Substantia nigra (tissue), 51 donors: ENCODE measurements at places on chromosomes 3 and 15.

GRCh38 chr3:131091768-131092167, 65.1 kb downstream of the NEK11 start:
- DNase-seq: no peak

DNA sequence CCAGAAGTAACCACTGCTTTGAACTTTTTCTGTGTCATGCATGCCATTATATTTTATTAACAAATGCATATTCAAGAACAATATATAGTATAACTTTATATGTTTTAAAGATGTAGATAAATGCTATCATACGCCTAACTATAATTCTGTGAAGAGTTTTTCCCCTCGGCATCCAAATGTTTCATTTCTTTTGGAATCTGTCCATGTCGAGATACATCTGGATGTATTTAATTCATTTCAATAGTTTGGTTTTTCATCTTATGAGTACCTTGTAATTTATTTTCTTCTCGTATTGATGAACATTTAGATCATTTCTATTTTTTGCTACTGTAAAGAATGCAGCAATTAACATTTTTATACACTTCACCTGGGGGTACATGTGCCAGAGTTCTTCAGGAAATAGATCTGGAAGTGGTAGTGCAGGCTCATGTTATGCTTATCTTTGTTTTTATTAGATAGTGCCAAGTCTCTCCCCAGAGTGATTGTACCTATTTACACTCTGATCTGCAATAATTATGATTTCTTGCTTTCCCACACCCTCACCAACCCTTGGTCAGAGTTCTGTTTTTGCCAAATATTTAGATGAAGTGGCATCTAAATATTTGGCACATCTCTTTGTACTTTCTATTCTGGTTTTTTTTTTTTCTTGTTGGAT, 29.7 kb downstream of the USP13 start:
- DNase-seq: no peak

GRCh38 chr3:134201201-134202130, 49.2 kb downstream of the RYK start:
- no peak for DNase-seq

GRCh38 chr15:89179966-89180875, 41.2 kb downstream of the RLBP1 start:
- DNase-seq: no peak

DNA sequence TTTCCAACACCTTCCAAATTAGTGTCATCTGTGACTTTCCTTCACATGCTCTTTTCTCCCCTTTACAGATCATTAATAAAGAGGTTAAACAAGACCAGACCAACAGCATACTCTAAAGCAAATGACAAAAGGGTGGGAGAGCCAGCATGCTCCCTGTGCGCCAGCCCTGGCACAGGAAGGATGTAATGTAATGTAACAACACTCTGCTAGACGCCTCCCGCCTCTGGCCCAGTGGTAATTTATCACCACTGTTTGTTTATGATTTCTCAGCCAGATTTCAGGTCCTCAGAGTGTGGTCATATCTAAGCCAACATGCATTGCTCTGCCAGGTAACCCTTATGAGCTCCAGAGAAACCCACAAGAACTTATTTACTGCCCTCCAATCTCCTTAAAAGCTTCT, 189.5 kb upstream of the WNT5A start:
- no peak for DNase-seq

DNA sequence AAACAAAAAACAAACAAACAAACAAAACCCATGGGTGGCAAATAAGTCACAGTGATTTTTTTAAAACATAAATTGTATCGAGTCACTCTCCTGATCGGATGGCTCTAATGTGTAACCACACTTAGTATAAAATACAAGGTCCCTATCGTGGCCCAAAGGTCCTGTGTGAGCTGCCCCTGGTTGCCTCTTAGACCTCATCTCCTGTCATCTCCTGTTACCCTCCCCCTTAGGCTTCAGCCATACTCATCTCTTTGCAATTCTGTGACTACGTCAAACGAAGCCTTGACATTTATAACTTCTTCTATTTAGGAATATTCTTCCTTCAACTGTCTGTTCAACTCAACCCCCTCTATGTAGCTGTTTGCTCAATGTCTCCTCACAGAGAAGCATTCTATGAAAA, 43.9 kb upstream of the TTBK2 start:
- no peak for DNase-seq

- no peak for DNase-seq
These were observed 156.2 kb downstream of the ZNF621 start for GRCh38 chr3:40680685-40681657.

- DNase-seq: no peak
These were observed 14.2 kb downstream of the DNAH1 start for GRCh38 chr3:52330194-52330805.

DNA sequence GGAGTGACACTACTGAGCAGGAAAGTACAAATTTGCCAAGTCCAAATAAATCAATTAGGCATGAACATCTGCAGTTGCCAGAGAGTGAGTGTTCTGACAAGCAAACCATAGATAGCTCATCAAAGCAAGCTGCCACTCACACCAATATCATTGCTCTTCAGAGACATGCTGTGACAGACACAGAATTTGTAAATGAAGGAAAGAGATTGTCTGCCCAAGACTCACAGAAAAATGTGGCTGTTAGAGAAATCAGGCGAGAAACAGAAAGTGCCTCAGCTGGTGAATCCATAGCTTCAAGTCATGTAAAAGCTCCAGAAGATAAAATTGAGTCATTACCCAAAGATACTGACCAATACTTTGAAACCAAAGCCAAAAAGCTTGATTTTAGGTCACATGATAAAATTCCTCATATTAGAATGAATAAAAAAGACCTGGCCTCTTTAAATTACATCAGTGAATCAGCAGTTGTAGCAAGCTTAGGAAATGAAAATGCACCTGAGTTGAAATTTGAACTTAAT, 50.8 kb downstream of the CRYBG3 start:
- no peak for DNase-seq

GRCh38 chr3:194928831-194929577, 243.3 kb downstream of the FAM43A start:
- no peak for DNase-seq

DNA sequence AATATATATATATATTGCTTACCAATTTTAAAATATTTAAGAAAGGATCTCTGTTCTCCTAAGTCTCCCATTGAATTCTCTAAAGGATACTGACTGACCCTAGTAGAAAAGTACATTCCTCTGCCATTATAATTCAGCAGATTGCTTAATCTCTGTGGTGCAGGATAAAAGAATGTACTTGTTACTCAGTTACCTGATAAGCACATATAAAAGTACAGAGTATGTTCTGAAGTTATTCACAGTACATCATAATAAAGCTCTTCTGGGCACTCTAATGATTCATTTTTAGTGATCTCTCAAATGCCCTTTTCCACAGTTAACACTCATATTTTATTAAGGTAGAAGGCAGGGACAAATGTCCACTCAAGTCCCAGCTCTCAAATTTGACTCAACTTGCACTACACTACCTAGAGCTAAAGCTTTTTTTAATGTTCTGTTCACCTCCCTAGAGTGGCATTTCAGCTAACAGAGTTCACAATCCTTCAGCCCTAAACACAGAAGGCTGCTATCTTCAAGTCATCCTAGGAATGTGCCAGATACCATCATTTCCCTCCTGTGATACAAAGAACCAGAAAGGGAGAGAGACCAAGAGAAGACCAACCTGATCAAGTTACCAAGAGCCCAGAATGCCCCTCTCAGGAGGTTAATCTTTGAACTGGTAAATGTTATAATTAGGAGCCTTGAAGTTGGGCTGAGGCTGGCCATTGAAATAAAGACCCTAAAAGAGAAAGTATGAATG, 53.3 kb downstream of the MEIS2 start:
- DNase-seq: no peak

DNA sequence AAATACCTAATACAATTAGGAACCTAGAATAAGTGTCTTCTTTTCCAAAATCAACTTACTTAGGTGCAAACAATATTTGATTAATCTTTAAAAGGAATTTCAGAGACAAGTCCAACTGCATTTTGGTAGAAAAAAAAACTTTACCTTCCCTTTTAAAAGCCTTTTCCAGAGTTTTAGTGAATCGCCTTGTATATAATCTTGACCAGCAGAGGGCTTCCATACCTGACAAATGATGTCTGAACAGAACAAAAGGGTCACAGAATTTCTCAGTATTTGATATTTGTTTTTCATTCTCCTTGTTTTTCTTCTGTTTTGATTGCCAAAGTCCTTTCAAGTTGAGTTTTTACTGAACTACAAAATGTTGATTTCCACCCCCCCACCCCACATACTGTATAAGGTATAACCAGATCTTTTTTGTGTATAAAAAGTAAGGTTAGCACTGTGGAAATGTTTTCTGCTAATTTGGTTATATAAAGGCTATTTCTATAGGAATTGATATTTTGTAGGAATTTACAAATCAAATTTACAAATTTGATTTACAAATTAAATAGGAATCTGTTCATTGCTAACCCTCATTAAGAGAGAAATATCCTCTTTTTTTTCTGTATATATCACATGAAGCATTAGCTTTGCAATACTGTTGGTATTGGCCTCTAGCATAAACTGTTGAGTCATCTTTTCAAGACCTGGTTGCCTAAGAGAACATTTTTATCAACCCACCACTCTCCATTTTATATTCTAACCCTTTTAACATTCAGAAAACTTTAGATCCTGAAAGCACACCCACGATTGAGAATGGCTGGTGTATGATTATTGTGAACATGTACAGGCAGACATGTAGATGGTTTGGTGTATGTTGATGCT, 464.1 kb upstream of the RARB start:
- no peak for DNase-seq

DNA sequence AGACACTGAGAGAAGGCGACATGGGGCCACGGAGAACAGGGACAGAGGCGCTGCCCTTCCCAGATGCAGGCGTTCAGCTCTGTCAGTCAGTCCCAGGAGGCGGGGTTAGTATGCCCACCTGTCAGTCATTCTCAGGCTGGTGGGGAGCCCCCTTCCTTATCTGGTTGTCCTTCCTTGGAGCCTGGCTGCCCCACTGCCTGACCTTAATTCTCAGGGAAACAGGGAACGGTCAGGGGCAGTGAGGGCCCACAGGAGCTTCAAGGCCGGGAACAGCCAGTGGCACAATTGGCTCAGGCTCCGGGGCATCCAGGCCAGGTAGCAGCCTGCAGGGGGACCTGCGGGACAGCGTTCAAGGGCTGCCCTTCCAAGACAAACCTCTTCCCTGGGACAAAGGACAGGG, 133.2 kb downstream of the CHSY1 start:
- no peak for DNase-seq

DNA sequence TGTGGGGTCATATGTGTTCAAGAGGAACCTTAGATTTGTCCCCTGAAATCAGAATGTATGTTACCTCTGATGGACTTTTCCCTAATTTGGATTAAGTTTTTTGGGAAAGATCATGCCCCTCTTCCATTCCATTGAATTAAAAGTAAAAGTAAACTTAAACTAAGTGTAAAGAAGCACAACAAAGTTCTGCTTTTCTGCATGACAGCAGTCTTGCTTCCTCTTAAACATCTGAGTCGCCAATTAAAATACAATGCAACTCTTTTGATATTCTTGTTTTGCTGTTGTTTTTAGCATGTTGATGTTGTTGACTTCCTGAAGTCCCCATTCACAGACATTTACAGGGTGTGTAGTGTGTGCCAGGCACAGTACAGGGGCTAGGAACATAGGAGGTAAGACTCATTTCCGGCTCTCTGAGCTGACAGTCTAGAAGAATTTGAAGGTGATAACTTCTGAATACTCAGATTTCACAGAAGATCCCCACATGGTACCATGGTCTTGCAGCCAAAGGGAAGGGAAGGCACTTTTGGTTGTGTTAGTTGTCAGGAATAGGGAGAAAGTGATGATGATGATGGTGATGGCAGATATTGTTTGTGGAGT, 45.0 kb downstream of the USP13 start:
- DNase-seq: no peak

GRCh38 chr3:186307594-186308221, 54.3 kb downstream of the DGKG start:
- DNase-seq: no peak

DNA sequence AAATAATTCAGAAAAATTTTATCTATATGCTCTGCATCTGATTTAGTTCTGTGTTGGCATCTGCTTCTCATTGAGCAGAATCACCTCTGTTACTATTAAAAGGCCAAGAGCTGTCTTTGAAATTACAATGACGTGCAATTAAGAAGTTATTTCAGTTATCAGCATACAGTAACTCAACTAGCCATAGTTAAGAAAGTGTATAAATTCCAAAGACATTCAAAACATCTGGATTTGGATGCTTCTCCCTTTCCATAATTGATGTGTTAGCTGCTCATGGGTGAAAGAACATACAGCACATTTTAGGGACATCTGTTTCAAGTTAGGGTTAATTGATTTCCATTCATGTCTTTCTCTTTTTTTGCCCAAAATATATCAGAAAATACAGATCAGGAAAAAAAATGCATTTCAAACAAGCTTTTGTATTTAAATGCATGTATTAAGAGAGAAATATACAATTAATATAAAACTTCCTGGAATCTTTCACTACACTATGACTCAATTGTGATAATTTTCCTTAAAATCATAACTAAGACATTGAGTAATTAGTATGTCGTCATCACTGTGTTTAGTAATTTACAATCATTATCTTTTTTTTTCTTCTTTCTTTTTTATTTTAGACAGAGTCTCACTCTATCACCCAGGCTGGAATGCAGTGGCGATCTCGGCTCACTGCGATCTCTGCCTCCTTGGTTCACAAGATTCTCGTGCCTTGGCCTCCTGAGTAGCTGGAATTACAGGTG, 82.7 kb upstream of the MBNL1 start:
- DNase-seq: no peak

GRCh38 chr3:12058408-12058807, 54.2 kb downstream of the SYN2 start:
- DNase-seq: no peak

GRCh38 chr3:11145888-11146287, 8.4 kb upstream of the HRH1 start:
- no peak for DNase-seq

- no peak for DNase-seq
These were observed 96.6 kb downstream of the DNAJB8 start for GRCh38 chr3:128369881-128370642.

- DNase-seq: no peak
These were observed 39.8 kb upstream of the ZBTB38 start for GRCh38 chr3:141328286-141329166.

DNA sequence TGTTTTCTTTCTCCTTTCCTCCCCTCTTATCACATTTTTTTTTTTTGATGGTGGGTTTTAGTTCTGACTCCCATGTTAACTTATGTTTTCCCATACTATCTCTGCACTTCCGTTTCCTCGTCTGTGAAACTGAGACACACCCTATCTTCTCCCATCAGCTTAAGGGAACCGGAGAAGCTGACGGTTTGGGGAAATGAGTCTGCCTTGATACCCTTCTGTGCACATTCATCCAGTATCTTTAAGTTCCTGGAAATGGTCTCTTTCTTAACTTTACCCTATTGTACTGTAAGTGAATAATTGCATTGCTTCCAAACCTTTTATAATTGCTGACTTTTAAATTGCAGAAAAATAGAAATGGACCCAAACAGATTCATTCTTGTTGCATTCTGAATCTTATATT, 26.2 kb upstream of the CFAP161 start:
- DNase-seq: no peak

- DNase-seq: no peak
These were observed 17.8 kb downstream of the EDEM1 start for GRCh38 chr3:5205165-5205941.

- no peak for DNase-seq
These were observed 92.6 kb upstream of the CCDC54 start for GRCh38 chr3:107284612-107285011.
